ENCODE measurements at places on chromosomes 11 and 22. TPM values are rescaled to one million over a fixed set of nuclear protein-coding genes. Genes with fewer than 3 reads are reported as not detected.
A peak's percentile ranks its signal among the peaks of the same experiment; 100 is the strongest.

- no peak for DNase-seq
Measured at GRCh38 chr11:134562196-134562595, 150.2 kb upstream of the B3GAT1 start.

DNA sequence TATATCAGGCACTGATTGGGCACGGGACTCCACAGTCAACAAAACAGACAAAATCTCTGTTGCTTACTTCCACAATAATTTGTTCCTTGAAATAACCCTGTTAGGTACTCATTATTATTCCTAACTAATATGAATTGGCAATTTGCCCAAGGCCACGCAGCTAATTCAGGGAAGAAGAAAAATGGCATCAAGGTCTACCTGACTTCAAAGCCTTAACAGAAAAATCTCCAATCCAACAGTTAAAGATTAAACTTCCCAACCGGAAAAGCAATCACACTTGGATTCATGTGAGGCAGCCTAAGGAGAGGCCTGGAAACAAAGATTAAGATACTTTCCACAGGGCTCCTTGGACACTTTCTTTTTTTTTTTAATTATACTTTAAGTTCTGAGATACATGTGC lies 68.9 kb downstream of the PRCP start:
- peak; percentile 49 for DNase-seq

DNA sequence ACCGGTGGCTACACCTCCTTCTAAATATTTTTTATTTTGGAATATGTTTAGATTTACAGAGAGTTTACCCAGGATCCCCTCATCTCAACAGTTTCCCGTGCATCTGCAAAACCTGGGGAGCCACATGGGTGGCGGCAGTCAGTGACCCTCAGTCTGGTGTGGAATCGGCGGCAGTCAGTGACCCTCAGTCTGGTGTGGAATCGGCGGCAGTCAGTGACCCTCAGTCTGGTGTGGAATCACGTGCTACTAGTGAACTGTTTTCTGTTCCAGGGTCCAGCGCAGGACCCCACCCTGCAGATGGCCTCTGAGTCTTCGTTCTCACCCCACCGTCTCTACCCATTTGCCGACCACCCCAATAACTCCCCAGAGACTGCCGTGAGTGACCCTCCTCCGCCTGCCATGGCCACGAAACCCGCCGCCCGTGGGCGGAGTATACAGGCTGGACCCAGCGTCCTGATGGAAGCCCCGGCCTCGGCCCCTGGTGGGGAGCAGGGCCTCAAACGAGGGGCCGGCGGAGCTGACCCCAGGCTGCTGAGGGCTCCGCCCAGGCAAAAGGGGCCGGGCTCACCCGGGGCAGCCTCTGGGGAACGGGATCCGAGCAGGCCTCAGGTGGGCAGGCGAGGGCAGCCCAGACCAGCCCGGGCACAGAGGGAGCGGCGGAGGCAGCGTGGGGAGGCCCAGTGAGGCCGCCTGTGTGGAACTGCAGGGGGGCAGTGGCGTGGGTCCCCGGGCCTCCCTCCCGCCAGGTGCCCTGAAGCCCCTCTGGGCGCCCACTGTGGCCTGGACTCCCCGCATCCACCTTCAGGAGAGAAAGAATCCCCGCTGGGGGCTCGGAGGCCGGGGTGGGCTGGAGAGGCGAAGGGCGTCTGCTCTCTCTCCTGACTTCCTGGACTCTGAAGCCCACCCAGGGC lies 2.5 kb downstream of the IL17REL start:
- DNase-seq = no peak

The OR52J3 gene
- not detected for polyA plus RNA-seq

The OR51B2 gene
- polyA plus RNA-seq = not detected

GRCh38 chr11:118953265-118953664 lies 2.8 kb upstream of the UPK2 start:
- DNase-seq = no peak

GRCh38 chr11:127925475-127925874 lies 661.9 kb downstream of the ETS1 start:
- no peak for DNase-seq

DNA sequence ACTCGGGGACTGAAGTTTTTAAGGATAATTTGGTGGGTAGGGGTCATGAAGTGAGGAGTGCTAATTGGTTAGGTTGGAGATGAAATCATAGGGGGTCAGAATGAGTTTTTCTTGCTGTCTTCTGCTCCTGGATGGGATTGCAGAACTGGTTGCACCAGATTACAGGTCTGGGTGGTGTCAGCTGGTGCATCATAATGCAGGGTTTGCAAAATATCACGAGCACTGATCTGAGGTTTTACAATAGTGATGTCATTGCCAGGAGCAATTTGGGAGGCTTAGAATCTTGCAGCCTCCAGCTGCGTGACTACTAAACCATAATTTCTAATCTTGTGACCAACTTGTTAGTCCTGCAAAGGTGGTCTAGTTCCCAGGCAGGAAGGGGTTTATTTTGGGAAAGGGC lies 46.4 kb upstream of the CALCB start:
- DNase-seq = no peak

DNA sequence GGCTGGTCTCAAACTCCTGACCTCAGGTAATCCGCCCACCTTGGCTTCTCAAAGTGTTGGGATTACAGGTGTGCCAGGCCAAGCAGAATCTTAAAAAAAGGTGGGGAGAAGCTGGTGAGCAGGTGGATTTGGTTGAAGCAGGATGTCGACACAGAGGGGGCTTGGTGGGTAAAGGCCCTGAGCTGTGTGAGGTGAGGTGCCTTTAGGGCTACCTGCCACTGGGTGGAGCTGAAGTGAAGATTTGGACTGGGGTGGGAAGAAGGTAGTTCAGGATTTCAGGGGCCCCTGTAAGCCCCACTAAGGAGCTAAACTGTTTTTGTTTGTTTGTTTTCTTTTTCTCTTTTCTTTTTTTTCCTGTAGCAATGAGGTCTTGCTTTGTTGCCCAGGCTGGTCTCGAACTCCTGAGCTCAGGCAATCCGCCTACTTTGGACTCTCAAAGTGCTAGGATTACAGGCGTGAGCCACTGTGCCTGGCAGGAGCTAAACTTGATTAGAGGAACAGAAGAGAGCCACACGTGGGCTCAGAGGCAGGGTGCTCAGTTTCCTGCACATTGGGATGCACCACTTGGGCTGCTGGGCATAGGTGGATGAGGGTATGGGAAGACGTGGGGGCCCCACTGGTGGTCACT lies 6.0 kb downstream of the P2RX6 start:
- no peak for DNase-seq

DNA sequence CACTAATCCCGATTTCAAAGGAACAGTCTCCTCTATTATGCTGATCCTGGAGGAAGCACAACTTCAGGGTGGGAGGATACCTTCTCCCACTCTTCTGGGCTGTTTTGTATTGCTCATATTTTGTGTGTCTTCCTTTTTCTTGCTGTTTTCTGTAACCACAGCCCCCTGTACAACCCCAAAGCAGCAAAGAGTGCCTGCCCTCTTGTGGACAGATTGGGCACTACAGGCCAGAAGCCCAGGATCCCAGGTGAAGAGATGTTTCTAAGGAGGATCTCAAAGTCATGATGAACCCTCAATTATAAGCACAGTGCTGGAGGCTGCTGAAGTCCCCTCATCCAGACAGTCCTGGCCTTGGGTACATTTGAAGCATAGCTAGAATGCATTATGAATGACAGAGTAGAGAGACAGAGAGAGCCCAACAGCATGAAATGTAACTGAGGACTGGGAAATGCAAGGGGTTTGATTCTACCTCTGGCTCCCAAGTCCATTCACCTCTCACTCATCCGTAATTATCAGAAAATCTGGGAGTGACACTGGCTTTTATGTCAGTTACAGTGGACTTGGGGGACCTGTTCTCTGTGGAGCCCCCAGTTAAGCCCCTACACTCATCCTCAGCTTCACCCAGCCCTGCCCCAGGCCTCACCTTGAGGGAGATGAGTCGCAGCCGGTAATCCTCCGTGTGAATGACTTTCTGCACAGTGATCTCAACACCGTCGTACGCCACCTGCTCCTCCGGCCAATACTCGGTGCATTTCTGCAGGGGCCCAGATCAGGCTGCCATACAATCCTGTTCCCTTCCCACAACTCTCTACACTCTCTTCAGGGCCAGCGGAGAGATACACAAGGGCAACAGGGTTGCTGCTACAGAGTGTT lies 6.2 kb upstream of the IGSF22 start:
- DNase-seq = peak; percentile 19

- no peak for DNase-seq
Measured at GRCh38 chr11:70443773-70444030, 45.4 kb downstream of the CTTN start.

- DNase-seq = no peak
Measured at GRCh38 chr11:69918231-69918937, 99.2 kb upstream of the FGF3 start.

The KCNK4 gene
- polyA plus RNA-seq = not detected

DNA sequence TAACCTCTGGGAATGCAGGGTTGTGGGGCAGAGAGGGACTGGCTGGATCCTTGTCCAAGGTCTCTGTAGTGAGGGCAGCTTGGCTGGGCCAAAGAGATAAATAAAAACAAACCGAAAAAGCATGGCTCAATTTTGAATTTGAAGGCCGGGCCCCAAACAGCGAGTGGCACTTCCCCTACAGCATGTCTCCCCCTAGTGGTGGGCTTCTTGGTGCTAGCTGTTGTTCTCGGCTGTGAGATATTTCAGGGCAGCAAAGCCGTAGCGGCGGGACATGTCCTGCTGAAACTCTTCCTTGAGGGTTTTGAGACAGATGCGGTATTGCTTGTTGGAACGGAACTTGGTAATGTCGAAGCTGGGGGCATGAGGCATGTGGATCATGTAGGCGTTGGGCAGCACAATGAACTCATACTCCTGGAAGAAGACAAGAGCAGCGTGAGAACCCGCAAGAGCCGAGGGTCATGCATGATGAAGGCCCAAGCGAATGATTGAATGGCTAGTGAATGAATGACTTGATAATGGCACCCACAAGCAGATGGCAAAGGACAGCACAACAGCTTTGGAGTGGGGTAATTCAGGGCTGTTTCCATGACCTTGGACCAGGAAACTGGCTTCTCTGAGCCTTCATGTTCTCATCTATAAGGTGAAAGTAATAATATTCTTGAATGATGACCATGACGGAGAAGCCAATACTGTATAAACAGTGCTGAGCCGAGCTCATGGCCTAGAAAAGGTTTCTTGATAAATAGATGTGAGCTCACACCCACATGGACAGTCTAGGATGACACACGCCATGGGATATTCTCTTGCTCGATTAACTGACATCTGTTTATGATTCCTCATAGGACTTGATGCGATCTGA lies 216.3 kb upstream of the SYN3 start:
- no peak for DNase-seq

- DNase-seq = no peak
Measured at GRCh38 chr11:15920856-15921629, 435.3 kb downstream of the SOX6 start.

DNA sequence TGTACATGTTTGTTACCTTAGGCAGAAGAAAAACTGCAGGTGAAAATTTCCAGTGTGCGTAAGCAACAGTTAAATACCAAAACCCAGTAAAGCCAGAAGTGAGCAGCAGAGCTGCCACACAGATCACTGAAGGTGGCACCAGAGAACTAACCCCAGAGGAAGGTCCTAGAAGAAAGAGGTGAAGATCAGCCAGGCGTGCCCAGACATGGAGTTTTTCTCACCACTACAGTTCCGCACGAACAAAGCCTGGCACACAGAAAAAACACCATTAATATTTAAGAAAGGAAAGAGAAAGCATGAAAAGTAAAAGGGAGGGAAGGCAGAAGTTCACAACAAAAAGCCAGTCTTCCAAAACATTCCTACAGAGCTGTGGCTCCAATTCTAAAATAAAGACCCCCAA lies 60.7 kb downstream of the STK33 start:
- DNase-seq = peak; percentile 4

DNA sequence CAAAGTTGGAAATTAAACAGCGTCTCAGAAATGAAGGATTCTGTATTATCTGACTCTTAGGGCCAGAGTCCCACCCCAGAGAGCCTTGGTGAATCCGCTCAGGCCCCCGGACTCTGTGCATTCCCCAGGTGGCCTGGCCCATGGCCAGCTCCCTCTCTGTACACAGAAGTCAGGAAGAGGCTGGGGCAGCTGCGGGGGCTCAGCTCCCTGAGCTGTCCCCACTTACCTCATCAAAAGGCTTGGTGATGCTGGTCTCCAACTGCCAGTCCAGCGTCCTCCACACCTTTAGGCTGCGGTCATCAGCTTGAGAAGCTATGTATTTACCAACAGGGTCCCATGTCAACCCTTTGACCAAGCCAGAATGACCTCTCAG lies 35.0 kb downstream of the HIRA start:
- DNase-seq = no peak

- DNase-seq = no peak
Measured at GRCh38 chr22:39237318-39238100, 7.3 kb downstream of the PDGFB start.

The A4GALT gene
- 27.4 TPM for polyA plus RNA-seq

- no peak for DNase-seq
Measured at GRCh38 chr11:76841923-76842452, 18.7 kb upstream of the ACER3 start.

GRCh38 chr22:50455201-50455600 lies 19.6 kb downstream of the SBF1 start:
- DNase-seq = no peak

The TPBGL gene
- polyA plus RNA-seq = 0.21 TPM

- no peak for DNase-seq
Measured at GRCh38 chr22:24945430-24945829, 1.1 kb downstream of the LHFPL7 start.

- no peak for DNase-seq
Measured at GRCh38 chr11:2268729-2269600, 1.4 kb downstream of the ASCL2 start.

DNA sequence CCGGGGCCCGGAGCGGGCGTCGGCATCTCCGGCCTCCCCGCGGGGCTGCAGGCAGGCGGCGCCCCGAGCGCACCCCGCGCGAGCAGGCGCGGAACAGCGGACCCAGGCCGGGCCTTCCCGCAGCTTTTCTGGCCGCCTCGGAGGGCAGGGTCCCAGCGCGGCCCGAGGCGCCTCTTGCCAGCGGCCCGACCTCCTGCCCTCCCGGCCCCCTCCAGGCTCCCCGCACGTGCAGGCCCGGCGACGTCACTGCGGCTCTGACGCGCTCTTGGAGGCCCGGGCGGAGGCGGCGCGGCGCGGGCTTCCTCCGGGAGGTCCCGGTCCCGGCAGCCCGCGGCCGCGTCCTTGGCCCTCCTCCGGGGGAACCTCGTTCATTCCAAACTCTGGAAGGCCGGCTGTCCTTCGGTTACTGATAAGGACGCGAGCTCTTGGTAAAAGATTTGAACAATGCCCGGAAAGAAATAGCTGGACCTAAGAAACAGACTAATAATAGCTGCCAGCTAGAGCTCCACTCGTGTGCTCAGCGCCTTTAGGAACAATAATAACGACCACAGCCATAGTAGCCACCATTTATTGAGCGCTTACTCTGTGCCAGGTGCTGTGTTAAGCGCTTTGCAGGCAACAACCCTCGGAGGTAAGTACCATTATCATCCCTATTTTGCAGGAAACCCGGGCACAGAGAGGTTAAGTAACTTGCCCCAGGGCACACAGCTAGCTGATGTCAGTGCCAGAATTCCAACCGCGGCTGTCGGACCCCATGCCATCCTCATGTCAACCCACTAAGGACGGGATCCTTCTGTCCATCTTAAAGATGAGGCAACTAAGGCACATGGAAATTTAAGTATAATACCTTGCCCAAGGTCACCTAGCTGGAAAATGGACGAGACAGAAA lies 39.1 kb upstream of the CREB3L1 start:
- DNase-seq = peak; percentile 49

The ANO1 gene
- 17.6 TPM for polyA plus RNA-seq
